Activated naive CD4-positive, alpha-beta T cell treated with anti-CD3 and anti-CD28 coated beads, Interleukin-2, amount 50 U/mL, for 72 hours (primary cell): ENCODE measurements at places on chromosomes 16 and 17.

DNA sequence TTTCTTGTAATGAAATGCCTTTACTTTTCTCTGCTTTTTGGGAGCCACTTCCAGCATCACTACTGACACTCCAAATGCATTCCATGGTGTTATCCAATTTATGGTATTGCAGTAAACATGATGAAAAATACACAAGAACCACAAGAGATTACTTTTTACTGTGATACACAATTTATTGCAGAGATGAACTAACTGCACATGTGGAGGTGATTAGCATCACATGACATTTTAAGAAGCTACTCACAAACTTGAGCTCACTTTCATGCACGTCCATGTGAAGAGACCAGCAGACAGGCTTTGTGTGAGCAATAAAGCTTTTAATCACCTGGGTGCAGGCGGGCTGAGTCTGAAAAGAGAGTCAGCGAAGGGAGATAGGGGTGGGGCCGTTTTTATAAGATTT is 780.5 kb upstream of the GOT2 start:
- no peak for DNase-seq

GRCh38 chr16:84247331-84247730 is 7.5 kb upstream of the KCNG4 start:
- no peak for DNase-seq

DNA sequence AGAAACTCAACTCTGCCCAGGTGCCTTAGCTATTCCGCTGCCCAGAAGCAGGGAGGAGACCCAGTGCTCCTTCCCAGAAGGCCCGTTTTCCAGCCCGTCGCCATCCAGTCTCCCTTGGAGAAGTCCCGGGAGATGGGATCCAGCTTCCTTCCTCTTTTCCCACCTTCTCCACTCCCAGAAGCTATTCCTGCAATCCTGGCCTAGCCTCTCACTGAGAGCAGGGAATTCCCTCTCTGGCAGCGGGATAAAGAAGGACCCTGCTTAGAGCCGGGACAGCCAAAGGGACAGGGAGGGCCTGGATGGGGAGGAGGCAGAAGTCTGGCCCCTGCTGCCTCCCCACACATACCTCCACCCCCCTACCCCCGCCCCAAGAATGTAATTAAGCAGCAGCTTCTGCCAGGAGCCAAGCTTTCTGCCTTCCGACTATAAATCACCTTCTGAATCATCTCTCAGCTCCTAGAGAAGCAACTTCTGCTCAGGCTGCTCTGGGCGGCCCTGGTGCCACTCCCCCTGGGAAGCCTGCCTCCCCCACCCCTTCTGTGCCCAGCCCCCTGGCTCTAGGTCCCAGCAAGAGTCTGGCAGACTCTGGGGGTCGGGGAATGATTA is 6.4 kb downstream of the WNT3 start:
- no peak for DNase-seq

DNA sequence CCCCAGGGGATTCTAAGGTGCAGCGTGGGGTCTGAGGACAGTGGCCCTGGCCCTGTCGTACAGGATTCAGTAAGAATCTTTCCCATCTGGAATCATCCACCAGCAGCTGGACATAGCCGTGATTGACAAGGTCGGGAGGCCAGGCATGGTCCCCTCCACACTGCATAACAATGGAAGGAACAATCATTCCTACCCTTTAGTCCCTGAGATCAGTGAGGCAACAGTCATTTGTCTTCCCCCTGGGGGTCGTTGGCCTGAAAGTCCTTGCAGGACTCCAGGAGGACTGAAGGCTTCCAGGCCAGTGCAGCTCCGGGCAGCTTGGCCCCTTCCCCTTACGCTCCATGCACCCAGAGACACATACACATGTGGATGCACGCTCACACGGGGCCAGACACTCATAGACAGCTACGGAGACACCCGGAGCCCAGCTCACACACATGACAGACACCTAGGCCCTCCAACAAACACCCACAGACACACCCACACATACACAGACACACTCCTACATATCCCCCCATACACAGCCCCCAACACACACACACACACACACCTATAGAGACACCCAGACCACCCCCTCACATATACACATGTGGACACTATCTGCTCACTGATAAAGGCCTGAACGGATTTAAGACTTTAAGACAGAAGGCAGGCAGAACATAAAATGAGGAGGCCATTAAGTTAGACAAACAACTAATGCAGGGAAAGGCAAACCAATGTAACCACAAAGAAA is 42.9 kb downstream of the LITAF start:
- no peak for DNase-seq

GRCh38 chr17:61309362-61310256 is 90.0 kb upstream of the TBX2 start:
- no peak for DNase-seq
